Gastrocnemius medialis (tissue), 4 donors: ENCODE measurements at places on chromosomes 7 and 10.
A peak's percentile ranks its signal among the peaks of the same experiment; 100 is the strongest.

DNA sequence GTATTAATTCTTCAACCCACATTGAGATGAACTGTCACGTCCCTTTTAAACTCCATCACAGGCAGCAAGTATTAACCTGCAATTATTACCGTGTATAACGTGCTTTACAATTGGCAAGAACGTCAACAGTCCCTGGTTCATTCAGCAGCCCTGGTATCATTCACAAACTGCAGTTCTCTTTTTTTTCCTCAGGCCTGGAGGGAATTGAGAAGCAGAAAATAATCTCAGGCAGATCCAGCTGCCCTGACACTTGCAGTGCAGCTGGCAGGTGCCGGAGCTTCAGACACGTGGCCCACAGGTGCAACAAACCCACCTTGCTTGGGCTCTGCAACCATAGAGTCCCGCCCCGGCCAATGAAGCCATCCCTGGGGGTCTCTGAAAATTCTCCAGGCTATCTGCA lies 137.3 kb downstream of the PLXNA4 start:
- DNase-seq = no peak

- peak; percentile 76 for DNase-seq
Measured at GRCh38 chr7:116271963-116272886, 61.9 kb downstream of the TES start.

GRCh38 chr10:89738551-89739209 lies 37.3 kb downstream of the KIF20B start:
- no peak for DNase-seq

DNA sequence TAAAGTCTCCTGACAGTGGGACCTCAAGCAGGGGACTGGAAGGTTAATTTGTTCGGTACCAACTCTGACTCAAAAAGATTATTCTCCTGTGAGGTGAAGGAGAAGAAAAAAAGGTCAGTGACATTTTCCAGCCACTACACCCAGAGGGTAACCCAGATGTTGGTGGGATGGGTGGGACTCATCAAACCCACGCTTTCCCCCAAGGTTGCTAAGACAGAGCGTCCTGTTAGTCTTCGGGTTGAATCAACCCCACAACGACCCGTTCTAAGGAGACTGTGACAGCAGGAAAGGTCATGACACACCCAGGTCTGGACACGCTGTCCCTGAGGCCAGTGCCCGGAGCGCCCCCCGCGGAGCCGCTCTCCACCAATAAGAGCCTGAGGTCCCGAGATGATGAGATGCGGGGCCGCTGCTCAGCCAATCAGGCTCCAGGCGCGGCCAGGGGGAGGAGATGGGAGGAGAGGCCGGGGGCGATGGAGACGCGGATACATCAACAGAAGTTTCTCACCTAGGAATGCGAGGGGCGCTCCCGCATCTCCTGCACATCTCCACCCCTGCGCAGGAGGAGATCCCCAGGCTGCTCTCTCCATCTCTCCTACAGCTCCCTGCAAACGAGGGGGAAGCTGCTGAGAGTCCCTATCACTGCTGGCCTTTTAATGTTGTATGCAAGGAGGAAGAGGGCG lies at the start of gene WNT16:
TSS of gene WNT16 (plus strand) at position 493 of the 683 bp plus-strand sequence. CDS start 293 bp downstream, outside the sequence.
- DNase-seq = no peak

GRCh38 chr10:3676564-3676963 lies 108.4 kb downstream of the KLF6 start:
- DNase-seq = no peak

- DNase-seq = no peak
Measured at GRCh38 chr7:150949971-150950491, 28.1 kb downstream of the KCNH2 start.

DNA sequence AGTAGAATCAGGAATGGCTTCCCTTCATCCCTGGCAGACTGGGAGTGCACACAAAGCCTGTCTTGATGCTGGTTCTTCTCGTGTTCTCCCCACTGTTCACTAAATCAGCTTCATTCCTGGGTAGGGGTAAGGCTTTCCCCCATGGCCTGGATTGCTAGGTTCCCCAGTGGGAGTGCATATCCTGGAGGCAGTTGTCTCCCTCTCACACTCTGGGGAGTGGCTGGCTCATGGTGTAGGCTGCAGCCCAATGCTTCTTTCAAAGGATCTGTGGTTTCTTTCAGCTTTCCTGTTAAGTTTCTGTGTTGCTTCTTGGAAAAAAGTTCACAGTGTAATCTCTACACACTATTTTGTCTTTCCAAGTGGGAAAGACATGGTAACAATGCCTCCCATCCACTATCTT lies 32.6 kb upstream of the ARMC3 start:
- no peak for DNase-seq

GRCh38 chr7:25663877-25664276 lies 435.6 kb upstream of the NPVF start:
- DNase-seq = no peak

GRCh38 chr10:70441895-70442309 lies 421 bp upstream of the NODAL start:
- no peak for DNase-seq

DNA sequence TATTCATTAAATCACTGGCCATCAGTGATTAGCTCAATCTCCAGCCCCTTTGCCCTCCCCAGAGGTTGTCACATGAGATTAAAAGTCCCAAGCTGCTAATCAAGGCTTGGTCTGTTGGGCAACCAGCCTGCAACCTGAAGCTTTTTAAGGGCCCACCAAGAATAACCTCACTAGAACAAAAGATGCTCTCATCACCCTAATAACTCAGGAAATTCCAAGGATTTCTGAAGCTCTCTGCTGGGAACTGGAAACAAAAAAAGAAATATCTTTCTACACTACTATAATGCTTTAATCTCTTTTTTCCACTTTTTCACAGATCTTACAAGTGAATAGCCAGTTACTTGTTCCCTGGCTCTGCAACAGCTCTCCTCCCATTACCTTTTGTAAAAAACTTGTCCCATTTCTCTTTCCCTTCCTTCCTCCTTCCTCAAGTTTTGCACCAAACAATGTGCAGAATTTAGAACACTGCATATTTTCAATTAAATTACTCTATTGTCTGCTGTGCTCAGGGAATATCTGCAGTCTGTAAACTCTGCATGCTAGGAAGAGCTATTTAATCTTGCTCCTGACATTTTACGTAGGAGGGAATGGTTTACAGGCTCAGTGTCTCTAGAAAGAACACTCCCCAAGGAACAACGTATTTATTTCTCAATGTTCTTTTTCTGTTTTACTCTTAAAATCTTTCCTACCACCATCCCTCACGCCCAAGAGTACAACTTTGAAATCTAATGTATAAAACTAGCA lies 169.1 kb downstream of the IMMP2L start:
- no peak for DNase-seq

GRCh38 chr7:69676247-69676646 lies 78.0 kb downstream of the AUTS2 start:
- DNase-seq = no peak

DNA sequence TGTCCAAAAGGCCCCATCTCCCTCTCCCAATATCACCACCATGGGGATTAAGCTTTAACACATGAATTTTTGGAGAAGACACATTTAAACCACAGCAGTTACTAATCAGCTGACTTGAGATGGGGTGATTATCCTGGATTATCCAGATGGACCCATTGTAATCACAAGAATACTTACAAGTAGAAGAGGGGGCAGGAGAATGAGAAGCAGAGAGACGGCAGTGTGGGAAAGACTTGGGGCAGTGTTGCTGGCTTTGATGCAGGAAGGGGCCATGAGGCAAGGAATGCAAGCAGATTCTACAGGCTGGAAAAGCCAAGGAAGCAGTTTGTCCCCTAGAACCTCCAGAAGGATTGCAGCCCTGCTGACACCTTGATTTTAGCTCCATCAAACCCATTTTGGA lies 30.7 kb upstream of the INMT start:
- DNase-seq = no peak

DNA sequence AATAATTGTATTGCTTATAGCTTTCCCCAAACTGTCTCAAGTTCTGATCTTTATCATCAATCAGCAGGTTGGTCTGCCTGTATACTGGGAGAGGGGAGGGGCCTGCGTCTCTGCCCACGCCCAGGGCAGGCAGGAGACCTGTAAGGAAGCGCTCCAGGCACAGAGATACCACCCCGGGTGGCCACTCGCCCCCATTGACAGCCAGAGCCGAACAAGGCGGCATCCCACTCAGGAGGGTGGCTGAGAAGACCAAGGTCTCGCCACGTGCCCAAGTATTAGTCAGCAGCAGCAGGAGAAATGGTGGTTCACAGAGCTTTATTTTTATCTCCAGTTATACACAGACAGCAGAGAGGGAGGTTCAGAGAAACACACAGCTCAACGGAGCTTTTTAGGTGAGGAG lies 7.2 kb downstream of the STK32C start:
- DNase-seq = no peak

DNA sequence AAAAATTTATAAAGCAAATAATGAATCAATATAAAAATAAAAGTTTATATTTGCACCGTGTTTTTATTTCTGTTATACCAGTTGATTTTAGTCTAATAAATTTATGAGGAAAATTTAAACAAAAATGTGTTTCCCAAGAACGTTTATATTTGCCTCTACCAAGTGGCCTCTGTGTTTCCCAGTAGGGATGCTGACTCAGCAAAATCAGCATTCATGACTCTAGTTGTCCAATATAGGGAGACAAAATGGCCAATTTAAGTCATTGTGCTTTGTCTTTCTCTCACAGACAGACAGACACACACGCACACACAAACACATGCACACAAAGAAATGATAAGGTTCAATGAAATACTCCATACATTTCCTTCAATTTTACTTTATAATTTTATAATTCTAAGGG lies 942.5 kb upstream of the ZWINT start:
- DNase-seq = no peak

GRCh38 chr7:2105917-2106316 lies 126.8 kb downstream of the MAD1L1 start:
- DNase-seq = no peak

DNA sequence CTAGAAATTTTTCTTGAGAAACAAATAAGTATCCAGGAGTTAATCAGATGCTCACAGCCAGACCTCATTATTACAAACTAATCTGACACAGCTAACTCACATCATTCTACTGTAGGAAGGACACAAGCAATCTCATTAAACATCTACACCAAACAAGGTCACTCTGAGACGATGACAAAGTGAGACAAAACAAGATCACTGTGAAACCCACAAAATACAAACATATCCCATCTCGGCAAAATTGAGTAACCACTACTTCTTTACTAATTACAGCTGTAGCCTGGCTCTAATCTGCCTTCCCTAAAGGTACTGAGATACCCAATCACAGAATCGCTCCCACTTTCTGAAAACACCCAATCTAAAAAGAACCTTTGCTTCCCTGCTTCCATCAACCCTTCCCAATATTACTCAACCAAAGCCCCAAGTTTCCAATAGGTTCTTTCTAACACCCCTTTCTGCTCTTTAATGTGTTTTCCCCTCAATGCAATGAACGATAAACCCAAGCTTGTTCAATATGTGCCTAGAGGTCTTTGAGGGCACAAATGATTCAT lies 26.9 kb downstream of the CCDC6 start:
- DNase-seq = no peak

DNA sequence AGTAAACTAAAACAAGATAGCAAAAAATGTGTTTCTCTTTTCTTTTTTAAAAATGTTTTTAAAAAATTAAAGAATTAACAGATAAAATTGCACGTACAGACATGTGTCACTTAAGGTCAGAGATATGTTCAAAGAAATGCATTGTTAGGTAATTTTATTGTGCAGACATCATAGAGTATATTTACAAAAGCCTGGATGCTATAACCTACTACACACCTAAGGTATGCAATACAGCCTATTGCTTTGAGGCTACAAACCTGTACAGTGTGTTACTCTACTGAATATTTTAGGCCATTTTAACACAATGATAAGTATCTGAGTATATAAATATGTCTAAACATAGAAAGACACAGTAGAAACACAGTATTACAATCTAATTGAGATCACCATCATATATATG lies 253.1 kb downstream of the PRKG1 start:
- no peak for DNase-seq

GRCh38 chr10:34728361-34728760 lies 86.7 kb downstream of the PARD3 start:
- DNase-seq = no peak

GRCh38 chr10:27547482-27547881 lies 43.4 kb downstream of the RAB18 start:
- no peak for DNase-seq

DNA sequence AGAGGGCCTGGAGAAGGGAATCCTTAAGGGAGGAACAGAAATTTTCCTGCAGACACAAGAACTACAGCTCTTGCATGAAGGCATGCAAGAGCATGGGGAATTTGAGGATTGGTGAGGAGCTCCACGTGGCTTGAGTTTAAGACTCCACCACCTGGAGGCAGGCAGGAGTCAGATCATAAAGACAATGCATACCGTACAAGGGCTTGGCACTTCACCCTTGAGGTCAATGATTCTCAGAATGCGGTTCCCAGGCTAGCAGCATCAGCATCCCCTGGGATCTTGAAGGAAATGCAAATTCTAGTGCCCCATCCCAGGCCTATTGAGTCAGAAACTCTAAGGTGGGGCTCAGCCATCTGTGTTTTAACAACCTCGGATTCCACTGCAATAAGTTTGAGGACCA lies 143.8 kb downstream of the C7orf25 start:
- DNase-seq = no peak

DNA sequence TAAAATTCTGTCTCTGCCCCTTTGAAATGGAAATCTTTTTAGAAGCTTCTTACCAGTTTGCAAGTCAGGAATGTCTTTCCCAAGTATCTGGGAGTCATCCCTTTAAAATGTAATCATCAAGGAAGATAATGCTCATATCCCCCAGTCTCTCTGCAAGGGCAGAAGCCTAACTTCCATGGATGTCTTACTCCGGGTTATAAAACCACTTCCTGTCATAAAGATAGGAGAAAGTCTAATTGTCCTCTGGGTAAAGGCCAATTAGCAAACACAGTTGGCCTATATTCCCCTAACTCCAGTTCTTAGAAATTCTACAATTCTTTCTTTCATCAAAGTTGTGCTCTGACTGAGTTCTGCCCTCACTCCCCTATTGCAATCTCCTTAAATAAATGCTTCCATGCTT lies 1631.5 kb upstream of the LRRTM3 start:
- DNase-seq = no peak

- DNase-seq = no peak
Measured at GRCh38 chr10:5765617-5766016, 47.6 kb downstream of the GDI2 start.

DNA sequence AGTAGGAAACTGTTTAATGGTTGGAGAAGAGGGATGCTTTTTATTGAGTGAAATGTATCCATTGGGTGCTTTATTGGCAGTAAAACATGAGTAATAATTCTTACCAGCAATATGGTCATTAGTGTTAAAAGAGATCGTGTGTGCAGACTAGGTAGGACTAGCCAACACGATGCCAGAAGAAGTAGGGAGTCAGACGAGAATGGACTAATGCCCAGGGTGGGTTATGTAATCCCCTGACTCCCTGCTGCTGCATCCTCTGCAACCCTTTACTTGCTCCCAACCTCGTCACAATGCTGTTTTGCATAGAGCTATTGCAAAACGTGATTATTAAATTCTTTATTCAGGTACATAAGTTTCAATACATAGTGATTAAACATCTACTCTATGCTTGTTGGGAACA lies 1213.7 kb downstream of the GATA3 start:
- no peak for DNase-seq

GRCh38 chr10:278707-279106 lies 143.5 kb downstream of the ZMYND11 start:
- no peak for DNase-seq
